ENCODE measurements at places on chromosomes 16 and 17. TPM values are rescaled to one million over a fixed set of nuclear protein-coding genes. Genes with fewer than 3 reads are reported as not detected.

The ADGRG3 gene
- total RNA-seq = 0.52 TPM

The OMG gene
- total RNA-seq = not detected

The LRRC45 gene
- 13.1 TPM for total RNA-seq

The KRTAP2-1 gene
- not detected for total RNA-seq

The OTOP3 gene
- total RNA-seq = not detected

The KCNH6 gene
- not detected for total RNA-seq

The CDH8 gene
- total RNA-seq = 0.63 TPM

The NPIPB6 gene
- 1.8 TPM for total RNA-seq

The G6PC1 gene
- total RNA-seq = not detected

The KRTAP4-1 gene
- total RNA-seq = 0.38 TPM

Data from A549 treated with Mapracorat at 1 μM for 4 hours (cell line).